ENCODE measurements at places on chromosomes 7 and 10.

DNA sequence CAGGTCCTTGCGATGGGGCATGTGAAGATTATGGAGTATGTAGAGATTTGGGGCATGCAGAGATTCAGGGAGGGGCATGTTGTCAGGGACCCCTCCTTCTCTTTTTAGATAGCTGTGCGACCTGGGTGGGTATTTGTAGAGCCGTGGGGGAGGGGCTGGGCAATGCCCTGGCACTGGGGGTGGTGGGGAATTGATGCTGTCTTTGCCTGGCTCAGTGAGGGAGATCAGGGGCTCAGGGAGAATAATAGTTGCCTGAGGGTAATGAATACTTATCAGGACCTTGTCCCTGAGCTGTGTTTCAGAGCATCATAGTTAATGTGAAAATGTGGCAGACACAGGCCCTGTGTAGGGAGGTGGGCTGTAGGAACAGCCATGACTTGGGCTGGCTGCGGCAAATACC lies 3.5 kb downstream of the RAMP3 start:
- no peak for DNase-seq

- peak; percentile 79 for DNase-seq
Measured at GRCh38 chr10:9209105-9209798, 1154.8 kb downstream of the GATA3 start.

- DNase-seq, result no peak
Measured at GRCh38 chr10:51313773-51314478, 239.6 kb downstream of the PRKG1 start.

DNA sequence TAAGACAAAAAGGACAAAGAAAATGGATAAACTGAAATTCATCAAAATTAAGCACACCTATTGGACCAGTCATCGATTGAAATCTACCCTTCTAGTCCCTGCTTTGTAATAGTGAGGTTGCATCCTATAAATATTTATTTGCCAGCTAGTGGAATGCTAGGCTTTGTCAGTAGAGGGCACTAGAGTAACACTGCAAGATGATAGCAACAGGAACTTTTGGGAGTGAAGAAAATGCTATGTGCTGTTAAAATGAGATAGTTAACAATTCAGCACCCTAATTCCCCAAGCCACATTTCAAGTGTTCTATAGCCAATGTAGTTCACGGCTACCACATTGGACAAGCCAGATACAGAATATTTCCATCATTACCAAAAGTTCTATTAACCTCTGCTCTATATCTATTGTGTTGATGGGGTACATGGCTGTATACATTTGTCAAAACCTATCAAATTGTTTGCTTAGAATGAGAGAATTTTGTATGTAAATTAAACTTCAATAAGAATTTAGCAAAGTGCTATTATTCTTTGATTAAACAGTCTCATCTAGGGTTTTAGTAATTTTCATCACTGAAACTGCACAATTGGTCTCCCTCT lies 69.8 kb downstream of the LSMEM1 start:
- no peak for DNase-seq

GRCh38 chr10:114613237-114613979 lies 44.7 kb downstream of the ABLIM1 start:
- DNase-seq, result no peak

DNA sequence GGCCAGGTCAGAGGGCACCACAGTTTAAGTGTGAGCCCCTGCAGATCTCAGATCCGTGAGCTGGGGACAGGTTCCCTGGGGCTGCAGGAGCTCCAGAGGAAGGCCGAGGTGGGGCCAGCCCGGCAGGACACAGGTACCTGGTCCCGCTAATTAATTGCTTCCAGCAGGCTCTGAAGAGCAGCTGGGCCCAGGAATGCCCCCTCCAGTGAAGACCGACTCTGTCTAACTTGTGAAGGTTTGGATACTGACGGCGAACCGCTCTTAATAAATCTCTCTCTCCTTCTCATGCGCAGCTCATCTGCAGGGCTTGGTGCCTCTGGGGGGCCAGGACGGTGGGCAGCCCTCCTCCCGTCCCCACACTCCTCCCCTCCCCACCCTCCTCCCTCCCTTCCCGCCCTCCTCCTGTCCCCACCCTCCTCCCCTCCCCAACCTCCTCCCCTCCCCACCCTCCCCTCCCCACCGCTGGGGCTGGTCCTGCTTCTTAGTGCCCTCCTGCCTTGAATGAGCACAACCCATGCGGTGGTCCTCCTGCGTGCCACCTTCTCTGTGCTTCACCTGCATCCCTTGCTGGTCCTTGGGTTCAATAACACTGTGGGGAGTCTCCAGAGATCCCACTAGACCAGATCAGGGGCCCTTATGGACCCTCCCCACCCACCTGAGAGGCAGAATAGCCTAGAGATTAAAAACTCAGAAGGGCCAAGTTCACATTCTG lies 38.3 kb downstream of the PDGFA start:
- no peak for DNase-seq

DNA sequence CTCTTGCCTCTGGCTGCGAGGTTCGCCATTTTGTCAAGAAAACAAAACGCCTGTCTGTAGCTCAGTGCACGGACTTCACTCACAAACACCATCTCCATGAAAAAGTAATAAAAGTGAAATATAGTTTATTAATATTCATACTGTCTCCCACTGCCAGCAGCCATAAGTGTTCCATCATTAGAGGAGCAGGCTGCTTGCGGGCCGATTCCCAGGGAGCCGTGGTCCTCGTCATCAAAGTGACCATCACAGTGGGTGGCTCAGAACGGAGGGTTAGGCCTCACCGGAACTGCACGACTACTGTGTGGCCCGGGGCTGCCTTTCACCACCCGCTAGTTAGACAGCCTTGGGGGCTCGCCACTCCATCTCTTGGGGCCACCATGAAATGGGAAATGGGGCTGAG lies 82.7 kb downstream of the HIPK2 start:
- DNase-seq, result no peak

DNA sequence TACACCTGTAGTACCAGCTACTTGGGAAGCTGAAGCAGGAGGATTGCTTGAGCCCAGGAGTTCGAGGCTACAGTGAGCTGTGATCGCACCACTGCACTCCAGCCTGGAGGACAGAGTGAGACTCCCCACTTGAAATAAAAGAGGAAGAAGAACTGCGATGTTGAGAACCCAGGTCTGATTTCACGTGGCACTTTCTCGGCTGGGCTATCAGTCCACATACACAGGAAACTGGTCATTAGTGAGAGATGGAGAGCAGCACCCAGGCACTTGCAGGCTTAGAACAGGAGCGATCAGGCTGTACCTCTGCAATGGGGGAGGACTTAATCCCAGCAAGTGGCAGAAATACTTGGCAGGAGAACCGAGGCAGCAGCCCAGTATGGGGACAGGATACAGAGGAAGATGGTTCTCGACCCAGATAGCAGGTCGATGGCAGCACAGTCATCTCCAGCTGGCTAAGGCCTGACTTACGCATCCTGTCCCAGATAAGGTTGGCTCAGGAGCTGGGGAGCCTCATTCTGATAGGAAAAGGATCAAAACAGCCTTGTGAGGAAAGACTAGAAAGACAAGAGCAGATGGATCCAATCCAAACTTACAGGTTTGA lies 487.7 kb upstream of the AUTS2 start:
- no peak for DNase-seq

DNA sequence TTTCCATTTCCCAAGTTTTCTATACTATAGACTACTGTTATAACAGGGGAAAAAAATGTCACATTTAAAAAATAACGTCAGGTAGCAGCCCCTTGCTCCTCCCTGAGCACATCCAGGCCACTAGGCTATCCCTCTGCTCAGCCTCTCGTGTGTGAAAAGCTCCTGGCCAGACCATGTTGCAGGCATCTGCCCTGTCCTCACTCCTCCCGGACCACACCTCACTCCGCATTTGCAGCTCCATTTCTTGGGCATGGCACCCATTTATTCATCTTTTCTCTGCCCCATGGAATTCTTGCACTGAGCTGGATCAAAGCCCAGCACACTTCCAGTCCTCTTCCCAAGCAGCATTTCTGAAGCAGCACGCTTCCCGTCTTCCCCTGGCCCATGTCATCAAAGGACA lies 1.4 kb upstream of the GDF2 start:
- DNase-seq, result no peak

- no peak for DNase-seq
Measured at GRCh38 chr7:151542606-151543130, 23.0 kb upstream of the RHEB start.

GRCh38 chr7:40009301-40009700 lies 59.2 kb downstream of the CDK13 start:
- no peak for DNase-seq

DNA sequence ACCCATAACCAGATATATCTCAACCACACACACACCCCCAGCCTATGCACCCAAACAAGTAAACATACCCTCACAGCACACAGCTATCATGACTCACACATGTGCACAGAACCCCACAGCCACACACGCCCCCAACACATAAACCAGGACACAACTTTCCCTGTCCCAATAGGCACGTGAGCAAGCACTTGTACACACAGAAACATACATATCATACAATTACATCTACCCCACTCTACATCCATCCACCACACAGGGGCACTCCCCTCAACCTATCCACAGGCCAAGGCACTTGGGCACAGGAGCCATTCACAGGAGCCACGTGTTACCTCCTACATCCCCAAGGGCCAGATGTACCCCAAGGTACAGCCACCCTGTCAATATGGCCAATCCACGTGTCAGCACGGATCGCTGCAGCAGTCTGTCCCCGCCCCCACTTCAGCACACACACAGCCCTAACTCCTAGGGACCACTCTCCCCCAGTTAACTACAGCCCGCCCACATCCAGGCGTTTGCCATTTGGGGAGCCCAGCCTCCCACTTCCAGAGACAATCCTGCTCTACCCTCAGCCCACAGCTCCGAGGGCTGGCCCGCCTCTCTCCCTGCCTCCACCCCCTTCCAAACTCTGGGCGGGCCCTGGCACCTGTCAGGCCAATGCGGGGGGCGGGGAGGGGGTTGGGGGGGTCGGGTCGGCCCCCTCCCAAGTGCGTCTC lies 163.5 kb downstream of the SH3PXD2A start:
- no peak for DNase-seq

GRCh38 chr10:90591629-90592028 lies 266.2 kb downstream of the HTR7 start:
- no peak for DNase-seq

DNA sequence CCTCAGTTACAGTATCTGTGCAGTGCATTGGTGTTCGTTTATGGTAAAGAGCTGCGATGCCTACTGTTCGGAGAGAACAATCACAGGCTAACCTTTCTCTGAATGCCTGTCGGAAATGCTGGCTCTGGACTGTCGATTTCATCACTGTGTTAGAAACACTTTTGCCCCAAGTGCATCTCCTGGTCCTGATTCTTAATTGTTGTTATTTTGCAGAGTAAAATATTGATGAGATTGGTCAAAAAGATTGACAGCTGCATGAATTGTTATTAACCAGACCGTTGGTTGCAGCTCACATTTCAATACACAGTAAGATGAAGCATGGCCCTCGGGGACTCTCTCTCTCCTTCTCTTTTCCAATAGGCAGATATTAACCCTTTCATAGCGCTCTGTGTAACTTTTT lies 557.4 kb upstream of the ADARB2 start:
- no peak for DNase-seq

DNA sequence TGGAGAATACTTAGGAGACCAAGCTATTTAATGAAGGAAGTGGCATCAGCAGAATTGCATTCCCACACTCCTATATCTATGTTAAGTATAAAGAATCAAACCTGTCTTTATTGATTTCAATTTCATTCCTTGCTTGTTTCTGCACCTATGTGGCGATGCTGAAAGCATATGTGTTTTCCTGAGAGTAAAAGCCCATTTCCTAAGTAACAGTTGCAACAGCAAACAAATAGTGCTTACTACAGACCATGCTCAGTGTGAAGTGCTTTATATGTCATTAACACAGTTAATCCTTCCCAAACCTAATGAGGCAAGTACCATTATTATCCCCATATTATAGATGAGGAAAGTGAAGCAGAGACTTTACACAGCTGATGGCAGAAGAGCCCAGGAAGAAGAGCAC lies 552.1 kb downstream of the PARD3 start:
- DNase-seq, result no peak

- no peak for DNase-seq
Measured at GRCh38 chr7:7249814-7250213, 67.5 kb downstream of the C1GALT1 start.

GRCh38 chr10:50511492-50512213 lies 112.1 kb downstream of the SGMS1 start:
- no peak for DNase-seq

GRCh38 chr10:96136810-96137209 lies 6.7 kb downstream of the ZNF518A start:
- DNase-seq, result no peak

- no peak for DNase-seq
Measured at GRCh38 chr7:106344211-106344610, 59.4 kb upstream of the NAMPT start.

GRCh38 chr7:31070991-31071644 lies 19.0 kb downstream of the ADCYAP1R1 start:
- peak; percentile 59 for DNase-seq

GRCh38 chr7:134933460-134934068 lies 52.7 kb upstream of the AGBL3 start:
- DNase-seq, result no peak

DNA sequence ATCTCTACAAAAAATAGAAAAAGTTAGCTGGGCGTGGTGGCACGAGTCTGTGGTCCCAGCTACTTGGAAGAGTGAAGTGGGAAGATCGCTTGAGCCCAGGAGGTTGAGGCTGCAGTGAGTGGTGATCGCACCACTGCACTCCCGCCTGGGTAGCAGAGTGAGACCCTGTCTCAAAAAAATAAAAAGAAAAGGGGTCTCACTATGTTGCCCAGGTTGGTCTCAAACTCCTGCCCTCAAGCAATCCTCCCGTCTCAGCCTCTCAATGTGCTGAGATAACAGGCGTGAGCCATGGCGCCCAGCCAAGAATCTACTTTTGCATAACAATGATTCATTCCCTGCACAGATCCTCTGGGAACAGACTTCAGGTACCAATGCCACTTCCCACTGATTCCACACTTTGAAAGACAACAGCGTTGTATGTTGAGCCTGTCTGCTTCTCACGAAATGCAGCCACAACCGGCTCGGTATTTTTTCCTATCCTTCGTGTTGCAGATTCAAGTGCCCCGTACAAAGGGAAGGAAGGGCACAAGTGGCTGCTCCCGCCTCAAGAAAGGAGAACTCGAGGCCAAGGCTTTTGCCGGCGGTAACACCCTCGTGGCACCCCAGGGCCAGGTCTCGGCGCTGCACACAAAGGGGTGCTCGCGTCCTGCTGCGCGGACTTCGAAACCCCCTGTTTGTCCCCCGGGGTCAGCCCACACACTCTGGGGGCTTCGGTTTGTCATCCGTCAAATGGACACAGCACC lies 745 bp downstream of the DAGLB start:
- DNase-seq, result peak; percentile 80

- no peak for DNase-seq
Measured at GRCh38 chr10:124348801-124349200, 69.9 kb downstream of the OAT start.

- DNase-seq, result no peak
Measured at GRCh38 chr7:85039196-85039923, 147.5 kb downstream of the SEMA3D start.

- no peak for DNase-seq
Measured at GRCh38 chr7:20596653-20597052, 18.8 kb upstream of the ABCB5 start.

- DNase-seq, result no peak
Measured at GRCh38 chr10:98141484-98142073, 7.1 kb downstream of the R3HCC1L start.

- no peak for DNase-seq
Measured at GRCh38 chr7:111212857-111213523, 122.1 kb downstream of the LRRN3 start.

GRCh38 chr10:11876324-11876723 lies 53.2 kb downstream of the PROSER2 start:
- DNase-seq, result no peak

- no peak for DNase-seq
Measured at GRCh38 chr7:101411508-101411874, 48.8 kb downstream of the COL26A1 start.

GRCh38 chr7:4800926-4801838 lies 25.8 kb downstream of the AP5Z1 start:
- DNase-seq, result no peak
